ENCODE measurements at places on chromosomes 2 and 18.

DNA sequence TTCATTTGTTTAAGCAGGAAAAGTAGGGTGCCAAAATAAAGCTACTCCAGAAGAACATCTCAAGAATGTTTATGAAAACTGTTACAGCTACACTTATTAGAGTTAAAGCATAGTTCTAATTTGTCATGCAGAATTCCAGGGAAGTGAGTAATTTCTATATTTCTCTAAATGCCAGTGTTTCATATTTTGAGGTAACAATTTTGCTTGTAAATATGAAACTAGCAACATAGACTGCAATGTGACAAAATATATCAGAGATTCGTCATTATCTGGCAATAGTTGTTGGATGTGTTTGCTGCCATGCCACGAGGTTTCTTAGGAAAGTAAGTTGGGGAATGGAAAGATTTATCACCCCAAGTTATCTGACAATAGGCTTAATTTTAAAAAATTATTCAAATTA is 424.1 kb upstream of the ZEB2 start:
- DNase-seq, result no peak

GRCh38 chr2:11032396-11032795 is 120.7 kb downstream of the KCNF1 start:
- no peak for DNase-seq

- DNase-seq, result no peak
These were observed 77.3 kb downstream of the CPS1 start for GRCh38 chr2:210633699-210634098.

DNA sequence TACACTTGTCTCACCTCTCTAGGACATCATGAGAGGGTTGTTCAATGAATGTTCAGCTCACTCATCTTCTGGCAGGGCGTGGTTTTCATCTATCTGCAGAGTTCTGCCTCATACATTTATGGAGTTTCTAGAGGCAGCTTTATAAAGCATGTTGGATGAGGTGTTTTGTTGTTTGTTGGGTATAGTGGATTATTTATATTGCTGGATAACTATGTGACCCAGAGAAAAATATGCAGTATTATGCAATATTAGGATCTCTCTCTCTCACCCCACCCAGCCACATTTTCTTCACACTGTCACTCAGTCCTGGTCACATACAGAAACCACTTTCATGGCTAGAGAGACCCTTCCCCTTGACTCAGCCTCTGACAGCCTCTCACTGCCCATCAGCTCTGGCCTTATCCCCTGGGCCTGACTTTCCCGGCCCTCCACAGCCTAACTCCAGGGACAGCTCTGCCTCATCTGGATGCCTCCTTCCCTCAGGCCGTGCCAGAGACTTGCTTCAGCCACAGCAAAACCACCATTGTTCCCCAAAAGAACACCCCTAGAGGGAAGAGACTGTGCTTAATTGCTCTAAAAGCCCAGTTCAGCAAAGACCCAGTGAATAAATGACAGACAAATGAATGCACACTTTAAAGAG is 260.3 kb downstream of the MYCN start:
- no peak for DNase-seq

DNA sequence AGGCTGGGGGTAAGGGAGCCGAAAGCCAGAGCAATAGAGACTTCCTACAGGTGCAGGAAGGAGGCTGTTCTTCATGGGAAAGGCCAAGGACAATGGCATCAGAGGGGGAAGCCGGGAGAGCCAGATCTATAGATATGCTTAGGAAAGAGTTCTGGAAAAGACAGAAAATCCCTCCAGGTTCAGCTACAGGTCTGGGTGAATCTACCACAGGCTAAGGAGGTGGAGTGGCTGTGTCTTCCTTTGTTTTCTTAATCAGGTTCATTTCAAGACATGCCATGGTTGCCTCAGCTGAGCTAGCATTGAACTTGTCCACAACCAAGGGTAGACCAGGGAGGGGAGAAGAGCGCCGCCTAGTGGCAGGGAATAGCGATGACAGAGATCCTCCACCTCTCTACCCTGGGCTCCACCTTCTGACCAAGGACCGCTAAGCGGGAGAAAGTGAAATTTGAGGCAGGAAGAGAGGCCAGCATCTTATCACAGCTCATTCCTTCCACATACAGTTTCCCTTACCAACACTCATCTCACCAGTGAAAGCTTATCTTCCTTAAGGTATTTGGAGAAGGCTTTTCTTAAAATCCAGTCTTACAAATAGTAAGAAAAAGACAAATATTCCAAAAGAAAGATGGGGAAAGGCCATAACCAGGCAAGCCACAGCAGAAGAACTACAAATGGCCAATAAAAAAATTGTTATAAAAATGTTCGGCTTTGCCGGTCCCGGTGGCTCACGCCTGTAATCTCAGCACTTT is 74.2 kb downstream of the VIT start:
- DNase-seq, result peak; percentile 23

DNA sequence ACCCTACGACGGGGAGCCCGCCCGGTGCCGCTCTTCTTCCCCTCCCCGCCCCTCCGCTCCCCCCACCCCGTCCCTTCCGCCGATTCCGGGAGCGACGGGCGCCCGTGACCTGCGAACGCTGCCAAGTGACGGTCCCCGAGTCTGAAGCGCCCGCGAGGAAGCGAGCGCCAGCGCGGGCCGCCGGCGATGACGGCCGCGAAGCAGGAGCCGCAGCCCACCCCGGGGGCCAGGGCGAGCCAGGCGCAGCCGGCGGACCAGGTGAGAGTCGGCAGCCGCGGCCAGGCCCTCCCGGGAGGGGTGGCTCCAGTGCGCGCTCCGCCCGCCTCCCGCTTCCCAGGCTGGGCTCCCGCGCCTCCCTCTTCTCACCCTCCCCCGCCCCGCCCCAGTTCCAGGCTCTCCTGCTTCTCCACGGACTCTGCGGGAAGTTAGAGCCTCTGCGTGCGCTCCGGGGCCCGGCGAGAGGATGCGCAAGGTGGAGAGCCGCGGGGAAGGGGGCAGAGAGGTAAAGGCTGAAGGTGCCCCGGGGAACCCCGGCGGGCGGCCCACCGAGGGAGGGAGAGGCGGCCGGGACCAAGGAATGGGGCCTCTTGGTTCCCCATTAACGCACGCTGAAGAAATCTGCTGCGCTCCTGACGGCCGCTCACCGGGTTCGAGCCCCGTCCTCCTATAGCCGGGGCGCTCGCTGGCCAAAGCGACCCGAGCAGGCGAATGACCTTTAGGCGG is 719.5 kb downstream of the DPP10 start:
- no peak for DNase-seq

DNA sequence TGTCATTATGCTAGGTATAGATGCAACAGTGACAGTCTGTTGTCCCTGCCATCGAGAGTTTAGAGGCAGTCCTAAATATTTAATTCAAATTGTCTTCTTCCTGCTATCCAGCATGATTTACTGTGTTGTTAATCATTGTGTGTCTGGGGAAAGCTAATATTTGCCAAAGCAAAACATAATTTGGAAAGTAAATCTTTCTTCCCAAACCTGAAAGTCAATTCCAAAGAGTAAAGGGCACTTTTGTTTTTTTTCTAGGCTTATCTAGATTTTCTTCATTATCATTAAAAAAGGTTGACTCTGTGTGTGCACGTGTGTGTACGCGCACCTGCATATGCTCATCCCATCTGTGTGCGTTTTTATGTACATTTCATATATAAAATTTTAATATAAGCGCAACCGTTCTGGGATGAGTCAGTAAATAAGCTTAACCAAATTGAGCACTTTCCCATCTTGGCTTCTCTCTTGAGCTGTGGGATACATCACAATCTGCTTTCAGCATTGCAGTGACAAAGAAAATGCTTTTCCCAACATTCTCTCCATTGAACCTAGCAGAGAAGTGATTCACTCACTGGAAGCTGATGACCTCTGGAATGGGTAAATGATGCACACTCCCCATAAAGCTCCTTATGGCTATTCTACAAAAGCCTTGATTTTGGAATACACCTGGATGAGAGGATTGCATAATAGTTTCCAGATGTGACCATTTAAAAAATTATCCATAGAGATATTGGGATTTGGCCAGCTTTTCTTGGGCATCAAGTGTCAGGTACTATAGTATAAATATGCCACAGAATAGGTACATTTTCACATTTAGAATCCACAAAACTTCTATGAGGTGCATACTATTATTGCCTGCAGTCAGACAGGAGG is 488.4 kb downstream of the ADCYAP1 start:
- no peak for DNase-seq

- no peak for DNase-seq
These were observed 954.6 kb downstream of the TSN start for GRCh38 chr2:122710049-122710448.

DNA sequence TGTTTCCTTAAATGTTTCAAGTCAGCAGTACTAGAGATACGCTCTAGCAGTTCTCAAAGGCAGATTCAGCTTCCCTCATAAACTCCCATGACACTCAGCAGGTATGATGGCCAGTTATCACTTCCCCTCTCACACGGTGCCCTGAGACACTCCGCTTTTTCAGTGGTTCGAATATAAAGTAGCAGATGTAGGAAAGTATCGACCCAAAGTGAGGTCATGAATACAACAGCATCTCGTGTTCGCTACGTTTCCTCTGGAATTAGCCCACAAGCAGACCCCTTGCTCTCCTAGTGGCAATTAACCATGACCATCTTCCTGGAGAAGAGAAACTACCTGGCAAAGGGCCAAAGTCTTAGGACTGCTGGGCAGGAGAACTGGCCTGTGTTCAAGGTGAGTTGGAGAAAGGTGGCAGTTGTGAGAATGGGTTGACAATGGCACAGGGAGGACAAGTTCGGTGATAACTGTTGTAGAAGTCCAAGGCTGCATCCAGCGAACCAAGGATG is 9.3 kb upstream of the AGBL5 start:
- no peak for DNase-seq

GRCh38 chr18:39058386-39059000 is 1492.9 kb upstream of the CELF4 start:
- no peak for DNase-seq

GRCh38 chr2:44250376-44250775 is 24.9 kb upstream of the SLC3A1 start:
- no peak for DNase-seq

DNA sequence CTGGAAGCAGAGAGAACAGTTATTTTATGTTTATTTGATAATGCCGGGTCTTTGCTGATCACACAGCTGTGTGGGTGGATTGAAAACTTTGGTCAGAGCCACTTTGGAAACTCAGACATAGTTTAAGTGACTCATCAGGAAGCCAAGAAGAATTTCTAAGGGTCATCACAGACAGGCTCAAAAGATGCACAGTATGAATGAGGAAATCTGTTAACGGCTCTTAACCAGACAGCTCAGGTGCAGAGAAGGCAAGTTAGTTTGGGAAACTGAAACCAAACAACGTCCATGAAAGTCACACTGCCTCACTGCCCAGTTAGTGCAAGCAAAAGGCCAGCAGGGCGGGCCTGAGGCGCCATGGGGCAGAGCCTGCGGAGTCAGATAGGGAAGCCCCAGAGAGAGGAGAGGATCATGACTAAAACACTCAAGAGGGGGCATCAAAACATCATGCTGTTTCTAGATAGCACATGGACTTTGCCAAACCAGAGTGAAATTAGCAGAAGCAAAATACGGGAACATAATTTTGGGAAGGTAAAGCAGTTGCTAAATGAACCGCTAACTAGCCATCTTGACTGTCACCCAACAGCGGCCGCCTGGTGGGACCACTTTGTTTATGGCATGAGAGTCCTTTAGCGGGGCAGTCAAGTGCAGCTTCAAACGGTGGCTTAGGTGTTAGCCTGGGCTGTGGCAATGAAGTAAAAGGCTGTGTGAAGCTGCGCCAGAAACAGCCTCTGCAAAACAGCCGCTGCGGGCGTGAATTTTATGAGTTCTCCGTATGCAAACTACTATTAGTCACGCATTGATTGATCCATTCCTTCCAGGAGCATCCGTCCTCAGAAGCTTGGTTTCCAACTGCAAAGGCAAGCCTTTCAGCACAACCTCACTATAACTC is 101.2 kb downstream of the KCTD18 start:
- DNase-seq, result no peak

GRCh38 chr2:20972792-20973565 is 70.9 kb downstream of the APOB start:
- DNase-seq, result no peak

GRCh38 chr18:35422237-35422636 is 45.1 kb upstream of the ZNF396 start:
- no peak for DNase-seq

GRCh38 chr2:239392072-239392357 is 8.8 kb downstream of the HDAC4 start:
- DNase-seq, result no peak

DNA sequence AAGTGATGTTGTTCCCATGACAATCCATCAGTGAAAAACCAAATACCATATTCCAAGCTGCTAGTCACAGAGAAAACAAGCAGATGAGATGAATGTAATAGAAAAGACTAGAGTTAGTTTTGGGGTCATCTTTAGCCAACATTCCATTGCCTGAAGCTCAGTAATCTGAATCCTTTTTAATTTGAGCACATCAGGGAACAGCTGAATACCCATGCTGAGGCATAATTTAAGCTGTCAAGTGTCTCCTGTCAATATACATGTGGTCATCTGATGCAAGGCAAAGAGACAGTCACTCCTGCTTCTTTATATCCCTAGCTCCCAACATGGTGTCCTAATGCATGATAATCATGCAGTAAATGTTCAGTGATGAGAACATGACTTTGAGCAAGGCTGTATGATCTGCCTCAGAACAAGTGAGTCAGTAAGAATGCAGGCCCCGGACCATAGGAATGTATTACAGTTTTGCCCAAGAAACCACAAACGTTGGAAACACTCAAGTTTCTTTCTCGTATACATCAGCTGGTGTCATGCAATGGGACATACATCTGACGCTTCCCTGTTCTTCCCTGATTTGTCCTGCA is 48.0 kb downstream of the CDK15 start:
- no peak for DNase-seq

- no peak for DNase-seq
These were observed 1282.4 kb upstream of the PIK3C3 start for GRCh38 chr18:40672590-40672989.

DNA sequence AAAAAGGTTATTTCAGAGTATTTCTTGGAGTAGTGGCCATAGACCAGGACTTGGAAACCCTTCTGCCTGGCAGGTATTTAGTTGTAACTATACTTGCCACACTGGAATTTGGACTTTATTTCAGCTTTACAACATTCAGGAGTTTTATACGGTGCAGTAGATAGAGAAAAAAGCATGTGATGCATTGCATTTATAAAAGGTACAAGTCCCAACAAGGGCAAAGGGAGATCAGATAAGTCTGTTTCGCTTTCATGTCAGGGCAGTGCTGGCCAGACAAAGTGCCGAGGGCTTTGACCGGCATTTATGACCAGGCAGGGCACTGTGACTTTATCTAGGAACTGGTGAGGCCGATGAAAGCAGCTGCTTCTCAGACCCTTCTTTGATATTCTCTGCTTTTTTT is 145.4 kb downstream of the RTN4 start:
- no peak for DNase-seq

DNA sequence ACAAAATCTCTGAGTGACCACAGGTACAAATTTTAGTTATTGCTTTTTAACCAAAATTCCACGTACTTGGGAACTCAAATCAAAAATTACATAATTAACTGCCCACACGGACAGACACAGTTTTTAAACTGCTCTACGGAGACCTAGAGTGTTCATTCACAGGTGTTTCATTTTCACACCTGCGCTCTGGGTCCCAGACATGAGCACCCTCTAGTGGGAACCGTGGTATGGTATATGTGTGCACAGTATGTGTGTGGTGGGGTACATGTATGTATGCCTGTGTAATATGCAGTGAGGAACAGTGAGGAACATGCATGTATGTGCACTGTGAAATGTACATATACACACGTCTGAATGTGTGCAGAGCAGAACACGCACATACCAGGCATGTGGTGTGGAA is 65.0 kb downstream of the PPP4R1 start:
- no peak for DNase-seq

GRCh38 chr18:65073060-65073550 is 677.7 kb upstream of the CDH7 start:
- DNase-seq, result no peak
